ENCODE measurements at places on chromosomes 12 and 14. TPM values are rescaled to one million over a fixed set of nuclear protein-coding genes. Genes with fewer than 3 reads are reported as not detected.

DNA sequence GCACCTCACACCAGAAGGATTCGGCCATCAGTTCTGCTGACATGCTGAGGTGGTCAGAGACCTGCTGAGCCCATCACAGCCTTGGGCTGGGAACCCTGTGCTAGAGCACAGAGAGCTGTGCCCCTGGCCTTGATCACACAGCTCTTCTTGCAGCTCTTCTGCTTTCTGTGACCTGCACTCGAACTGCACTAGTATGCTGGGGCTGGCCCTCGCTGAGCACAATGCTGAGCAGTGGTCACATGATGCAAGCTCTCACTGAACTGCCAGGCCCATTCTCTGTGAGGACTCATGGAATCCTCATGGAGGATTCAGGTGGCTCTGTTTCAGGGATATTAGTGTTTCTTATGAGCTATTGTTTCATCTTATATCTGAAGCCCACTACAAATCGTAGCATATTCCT is 22.5 kb downstream of the FBXO21 start:
- H3K4me1 ChIP-seq = no peaks in the 10 kb centered on the region
- DNase-seq = no peak
- no peak overlapping the region for H3K4me3 ChIP-seq
- no peak overlapping the region for H3K27ac ChIP-seq
- no peaks in the 10 kb centered on the region for H3K27me3 ChIP-seq

DNA sequence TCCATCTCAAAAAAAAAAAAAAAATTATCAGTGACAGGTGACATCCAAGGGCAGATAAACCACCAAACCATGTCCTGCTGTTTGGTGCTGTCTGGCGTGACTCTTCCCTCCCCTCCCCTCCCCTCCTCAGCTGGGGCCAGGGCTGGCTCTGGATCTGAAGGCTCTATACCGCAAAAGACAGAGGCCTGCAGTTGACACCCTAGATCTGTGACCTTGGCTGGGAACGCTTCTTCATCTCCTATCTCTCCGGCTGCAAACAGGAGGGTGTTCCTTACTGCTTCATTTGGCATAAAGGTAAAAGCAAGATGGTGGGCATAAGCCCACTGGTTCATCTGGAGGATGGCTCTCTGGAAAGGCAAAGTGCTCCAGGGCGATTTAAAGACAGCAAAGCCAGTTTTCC is 126.8 kb upstream of the PRMT8 start:
- DNase-seq = no peak
- H3K27ac ChIP-seq = no peak overlapping the region
- no peaks in the 10 kb centered on the region for H3K36me3 ChIP-seq
- H3K4me3 ChIP-seq = no peak overlapping the region
- H3K4me1 ChIP-seq = peaks cover 14% of the 10 kb centered on the region

DNA sequence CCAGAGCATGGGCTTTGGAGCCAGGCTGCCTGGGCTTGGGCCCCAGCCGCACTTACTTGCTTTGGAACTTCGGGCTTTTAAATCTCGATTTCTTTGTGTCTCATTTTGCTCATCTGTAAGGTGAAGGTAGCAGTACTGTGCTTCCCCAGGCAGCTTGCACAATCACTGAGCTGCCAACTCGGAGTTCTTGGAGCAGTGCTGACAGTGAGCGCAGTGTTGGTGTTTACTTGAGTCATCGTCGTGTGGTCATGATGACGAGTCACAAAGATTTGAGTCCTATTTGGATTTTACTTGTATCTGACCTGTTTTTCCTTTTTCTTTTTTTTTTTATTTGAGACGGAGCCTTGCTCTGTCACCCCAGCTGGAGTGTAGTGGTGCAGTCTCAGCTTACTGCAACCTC is 31.3 kb upstream of the ATF1 start:
- no peak overlapping the region for H3K4me3 ChIP-seq
- DNase-seq = no peak
- no peak overlapping the region for H3K27ac ChIP-seq

Gene OR4E2
- not detected for total RNA-seq

Gene NFATC4
- total RNA-seq = 38.8 TPM

Data from esophagus muscularis mucosa (tissue), 4 donors.